Stimulated activated CD4-positive, alpha-beta T cell treated with anti-CD3 and anti-CD28 coated beads, TNF-alpha, amount 100 ng/mL, for 24 hours (primary cell): ENCODE measurements at places on chromosomes 13 and 19.

- DNase-seq = no peak
Observed at GRCh38 chr19:41298348-41298964, 11.5 kb upstream of the CCDC97 start.

DNA sequence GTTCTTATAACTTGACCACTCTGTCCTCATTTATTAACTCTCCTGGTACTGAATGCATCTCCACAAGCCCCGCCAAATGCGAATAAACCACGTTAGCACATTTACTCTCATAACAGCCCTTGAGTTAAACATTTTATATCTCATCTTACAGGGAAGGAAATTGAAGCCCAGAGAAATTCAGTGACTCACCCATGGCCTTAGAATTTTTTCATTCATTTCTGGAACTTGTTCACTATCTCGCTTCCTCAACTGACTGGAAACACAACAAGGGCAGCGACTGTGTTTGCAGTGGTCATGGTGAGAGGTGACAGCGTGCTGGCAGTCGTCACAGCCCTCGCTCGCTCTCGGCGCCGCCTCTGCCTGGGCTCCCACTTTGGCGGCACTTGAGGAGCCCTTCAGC, 39.5 kb downstream of the SERP2 start:
- DNase-seq = no peak

DNA sequence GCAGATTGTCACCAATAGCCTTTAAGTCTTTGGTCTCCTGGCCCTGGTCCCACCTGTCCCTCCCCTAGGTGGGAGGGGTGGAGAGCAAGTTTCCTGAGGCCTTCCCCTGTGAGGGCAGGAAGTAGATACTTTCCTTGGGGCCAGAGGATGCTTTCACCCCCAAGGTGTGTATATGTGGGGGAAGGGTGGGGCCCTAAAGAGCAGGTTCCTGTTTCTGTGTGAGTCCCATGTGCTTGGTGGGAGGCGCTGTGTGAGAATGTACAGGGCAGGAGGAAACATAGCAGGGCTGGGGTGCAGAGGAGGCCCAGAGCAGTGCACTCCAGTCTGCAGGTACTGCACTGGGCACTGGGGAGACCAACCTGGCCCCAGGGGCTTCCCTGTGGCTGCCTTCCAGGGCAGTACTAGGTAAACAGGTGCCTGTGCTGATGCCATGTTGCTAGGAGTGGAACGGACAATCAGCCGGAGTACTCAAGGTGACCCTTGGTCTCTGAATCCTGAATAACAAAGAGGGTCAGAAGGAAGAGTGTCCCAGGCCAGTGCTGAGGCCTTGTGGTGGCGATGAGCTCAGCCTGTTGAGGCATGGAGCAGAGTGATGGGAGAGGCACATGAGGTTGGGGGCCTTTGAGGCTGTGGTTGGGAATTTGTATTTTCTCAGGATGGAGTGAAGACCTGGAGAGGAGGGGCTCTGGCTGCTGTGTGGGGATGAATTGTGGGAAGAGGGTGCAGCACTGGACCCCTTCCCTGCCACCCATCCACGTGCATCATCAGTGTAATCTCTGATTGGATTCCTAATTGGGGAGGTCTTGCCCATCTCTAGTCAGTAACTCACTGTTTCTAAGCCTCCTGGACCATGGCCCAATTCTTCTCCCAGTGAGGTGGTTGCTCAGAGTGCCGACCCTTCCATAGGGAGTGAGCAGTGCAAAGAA, 5.1 kb downstream of the EGLN2 start:
- DNase-seq = no peak

- no peak for DNase-seq
Observed at GRCh38 chr13:47518530-47518929, 482.5 kb downstream of the SUCLA2 start.

- DNase-seq = no peak
Observed at GRCh38 chr19:38317104-38317612, 1.4 kb upstream of the YIF1B start.
